Bone marrow (tissue), 2 donors: ENCODE measurements at places on chromosomes 1 and 21.
A peak's percentile ranks its signal among the peaks of the same experiment; 100 is the strongest.

GRCh38 chr1:59317343-59317742, 20.4 kb downstream of the FGGY start:
- DNase-seq, result no peak

GRCh38 chr1:45914836-45915235, 111.4 kb downstream of the MAST2 start:
- no peak for DNase-seq

- DNase-seq, result no peak
These were observed 1327.9 kb downstream of the BRINP3 start for GRCh38 chr1:189149547-189150375.

GRCh38 chr1:184576822-184577221, 177.8 kb downstream of the EDEM3 start:
- no peak for DNase-seq

DNA sequence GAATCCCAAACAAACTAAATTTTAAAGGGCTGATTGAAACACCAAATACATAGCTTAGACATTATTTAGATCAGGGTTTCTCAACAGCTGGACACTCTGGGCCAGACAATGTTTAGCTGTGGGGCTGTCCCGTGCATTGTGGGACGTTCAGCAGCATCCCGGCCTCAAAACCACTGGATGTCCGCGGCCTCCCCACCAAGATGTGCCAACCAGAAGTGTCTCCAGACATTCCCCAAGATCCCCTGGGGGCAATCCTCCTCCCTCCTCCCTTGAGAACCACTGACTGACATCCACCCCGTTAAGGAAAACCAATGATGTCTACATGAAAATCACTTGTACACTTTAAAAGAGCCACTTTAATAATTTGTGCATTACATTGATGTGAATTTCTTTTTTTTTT, 38.4 kb downstream of the CLSTN1 start:
- no peak for DNase-seq

- DNase-seq, result peak; percentile 7
These were observed 32.8 kb upstream of the DNASE2B start for GRCh38 chr1:84365225-84366221.

DNA sequence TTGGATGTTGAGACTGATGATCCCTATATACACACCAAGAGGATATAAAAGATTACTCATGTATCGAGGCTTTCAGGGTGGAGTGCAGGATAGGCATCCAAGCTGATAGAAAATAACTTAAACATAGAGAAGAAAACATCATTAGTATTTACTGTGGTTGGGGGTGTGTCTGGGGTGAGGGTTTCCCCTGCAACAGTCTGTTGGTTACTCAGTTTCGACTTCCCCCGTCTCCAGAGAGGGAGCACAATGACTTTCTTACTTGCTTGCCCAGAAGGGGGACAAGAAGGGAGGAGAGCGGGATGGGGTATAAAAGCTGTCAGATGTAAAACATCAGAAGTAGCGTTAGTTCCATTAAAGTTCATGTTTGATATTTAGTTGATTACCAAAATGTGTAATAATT, 717.4 kb upstream of the ZP4 start:
- DNase-seq, result peak; percentile 19

DNA sequence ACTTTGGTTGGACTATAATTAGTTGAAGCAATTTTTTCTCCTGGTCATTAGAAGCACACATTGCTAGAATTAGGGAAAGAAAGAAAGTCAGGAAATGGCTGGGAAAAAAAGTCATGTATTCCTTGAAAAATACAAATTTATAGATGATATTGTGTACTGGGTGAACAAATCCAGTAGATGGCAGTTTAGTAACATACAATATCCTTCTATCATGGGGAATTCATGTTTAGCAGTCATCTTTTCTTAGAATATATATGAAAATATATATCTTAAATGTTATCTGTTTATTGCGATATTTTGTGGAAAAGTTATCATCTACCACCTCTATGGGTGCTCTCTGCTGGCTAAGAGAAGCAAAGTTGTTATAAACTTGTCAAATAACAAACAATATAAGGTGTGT, 13.1 kb upstream of the ZRANB2 start:
- DNase-seq, result no peak

DNA sequence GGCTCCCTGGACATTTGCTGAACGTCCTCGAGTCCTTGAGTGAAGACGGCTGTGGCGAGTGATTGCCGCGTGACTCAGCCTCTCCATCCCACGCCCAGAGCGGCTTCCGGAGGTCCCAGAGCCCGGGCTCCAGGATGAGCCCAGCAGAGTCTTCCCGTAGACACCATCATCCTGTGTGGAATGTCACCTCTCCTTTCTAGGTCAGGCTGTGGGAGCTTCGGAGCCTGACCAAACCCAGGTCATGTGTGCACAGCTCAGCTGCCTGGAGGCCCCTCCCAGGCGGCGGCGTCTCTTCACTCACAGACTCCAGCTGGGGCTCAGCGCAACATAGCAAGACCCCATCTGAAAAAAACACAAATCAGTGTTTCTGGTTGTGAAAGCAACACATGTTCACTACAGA, 38.2 kb downstream of the PRKCZ start:
- no peak for DNase-seq

- no peak for DNase-seq
These were observed 197.5 kb upstream of the JUN start for GRCh38 chr1:58981392-58981791.

- DNase-seq, result no peak
These were observed 23.1 kb downstream of the IL10RB start for GRCh38 chr21:33289199-33289819.

- DNase-seq, result no peak
These were observed 21.1 kb upstream of the VTCN1 start for GRCh38 chr1:117231748-117232373.

DNA sequence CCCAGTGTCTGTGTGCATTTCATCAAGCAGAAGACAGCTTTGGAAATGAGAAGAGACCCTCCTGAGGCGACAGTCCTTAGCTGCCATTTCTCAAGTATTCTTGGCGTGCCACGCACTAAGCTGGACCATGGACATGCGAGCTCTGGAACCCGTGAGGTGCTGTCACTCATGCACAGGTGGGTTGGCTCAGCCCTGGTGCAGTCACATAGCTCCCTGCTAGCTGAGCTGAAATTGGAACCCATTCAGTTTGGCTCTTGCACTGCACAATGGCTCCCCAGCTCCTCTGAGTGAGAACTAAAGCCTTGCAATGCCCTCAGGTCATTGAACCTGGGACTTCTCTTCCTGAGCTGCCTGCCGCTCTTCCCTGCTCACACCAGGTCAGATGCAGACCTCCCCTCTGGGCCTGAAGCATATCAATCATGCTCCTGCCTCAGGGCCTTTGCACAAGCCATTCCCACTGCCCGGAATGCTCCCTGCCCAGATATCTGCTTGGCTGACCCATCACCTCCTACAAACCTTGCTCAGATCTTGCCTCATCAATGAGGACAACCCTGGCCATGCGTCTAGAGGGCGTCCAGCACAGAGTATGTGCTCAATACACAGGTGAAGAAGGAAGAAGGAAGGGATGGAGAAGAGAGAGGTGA, 6.3 kb upstream of the SRARP start:
- DNase-seq, result no peak

DNA sequence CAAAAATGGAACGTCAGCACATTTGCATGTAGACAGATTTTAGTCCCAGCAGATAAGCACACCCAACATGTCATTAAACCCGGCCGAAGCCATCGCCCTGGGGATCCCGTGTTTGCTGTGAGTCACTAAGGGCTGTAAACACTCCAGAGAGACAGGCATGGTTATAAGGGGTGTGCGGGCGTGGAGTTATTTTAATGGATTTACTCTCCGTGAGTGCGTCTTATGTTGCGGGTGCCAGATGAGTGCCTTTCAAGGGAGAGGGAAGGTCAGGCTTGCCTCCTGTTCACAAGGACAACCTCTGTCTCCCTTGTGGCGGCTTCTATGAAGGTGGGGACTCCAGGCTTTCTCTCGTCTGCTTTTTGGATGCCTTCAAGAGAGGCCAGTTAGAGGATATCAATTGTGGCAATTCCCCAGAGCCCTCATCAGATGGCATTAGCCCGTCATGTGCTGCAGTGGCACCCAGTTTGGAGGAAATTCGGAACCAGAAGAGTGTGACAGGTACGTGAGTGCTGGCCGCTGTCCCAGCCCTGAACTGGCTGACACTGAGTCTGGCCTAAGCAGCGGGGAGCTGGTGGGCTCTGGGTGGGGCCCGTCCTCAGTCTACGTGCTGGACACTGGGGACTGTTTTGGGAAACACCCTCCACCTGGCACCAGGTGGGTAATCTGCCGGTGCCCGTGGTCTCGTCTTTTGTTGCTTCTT, 223.8 kb upstream of the TMEM51 start:
- DNase-seq, result no peak

DNA sequence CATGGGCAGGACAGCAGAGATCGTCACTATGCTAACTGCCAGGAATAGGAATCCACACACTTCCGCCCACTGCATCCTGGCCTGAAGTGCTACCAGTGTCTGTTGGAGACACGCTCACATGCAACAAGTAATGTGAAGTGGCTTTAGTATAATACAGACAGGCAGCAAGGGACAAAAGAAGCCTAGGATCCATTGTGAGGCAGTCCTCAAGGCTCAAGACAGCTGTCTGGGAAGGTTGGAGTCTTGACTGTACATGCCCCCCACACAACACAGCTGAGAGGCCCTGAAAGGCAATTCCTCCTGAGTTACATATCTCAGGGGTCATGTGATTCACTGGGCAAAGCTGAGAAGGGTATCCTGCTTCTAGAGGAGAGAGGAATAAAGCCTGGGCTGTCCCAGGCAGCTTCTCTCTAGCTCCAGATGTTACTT, 39.9 kb upstream of the CD1D start:
- no peak for DNase-seq

GRCh38 chr21:27825035-27825434, 858.1 kb upstream of the ADAMTS5 start:
- DNase-seq, result no peak

GRCh38 chr1:109786112-109786480, 22.4 kb upstream of the EPS8L3 start:
- DNase-seq, result no peak

GRCh38 chr1:99482286-99482685, 163.6 kb upstream of the PALMD start:
- DNase-seq, result no peak

- no peak for DNase-seq
These were observed 51.7 kb downstream of the BACE2 start for GRCh38 chr21:41219498-41220207.

DNA sequence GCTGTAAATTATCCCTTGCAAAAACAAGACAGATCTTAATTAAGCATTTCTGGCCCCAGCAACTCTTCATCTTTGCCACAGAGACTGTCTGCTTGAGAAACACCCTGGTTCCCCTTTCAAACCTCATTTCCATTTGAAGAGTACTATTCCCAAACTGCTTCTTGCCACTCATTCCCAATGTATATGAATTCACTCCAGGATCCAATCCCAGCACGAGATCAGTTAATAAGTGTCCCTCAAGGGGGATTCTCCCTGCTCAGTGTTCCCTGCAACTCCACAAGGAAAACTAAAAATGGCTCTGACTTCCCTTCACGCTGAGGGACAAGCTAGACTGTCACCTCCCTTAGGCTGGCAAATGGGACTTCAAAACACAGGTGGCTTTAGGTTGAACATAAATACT, 173.2 kb downstream of the SIPA1L2 start:
- DNase-seq, result no peak

DNA sequence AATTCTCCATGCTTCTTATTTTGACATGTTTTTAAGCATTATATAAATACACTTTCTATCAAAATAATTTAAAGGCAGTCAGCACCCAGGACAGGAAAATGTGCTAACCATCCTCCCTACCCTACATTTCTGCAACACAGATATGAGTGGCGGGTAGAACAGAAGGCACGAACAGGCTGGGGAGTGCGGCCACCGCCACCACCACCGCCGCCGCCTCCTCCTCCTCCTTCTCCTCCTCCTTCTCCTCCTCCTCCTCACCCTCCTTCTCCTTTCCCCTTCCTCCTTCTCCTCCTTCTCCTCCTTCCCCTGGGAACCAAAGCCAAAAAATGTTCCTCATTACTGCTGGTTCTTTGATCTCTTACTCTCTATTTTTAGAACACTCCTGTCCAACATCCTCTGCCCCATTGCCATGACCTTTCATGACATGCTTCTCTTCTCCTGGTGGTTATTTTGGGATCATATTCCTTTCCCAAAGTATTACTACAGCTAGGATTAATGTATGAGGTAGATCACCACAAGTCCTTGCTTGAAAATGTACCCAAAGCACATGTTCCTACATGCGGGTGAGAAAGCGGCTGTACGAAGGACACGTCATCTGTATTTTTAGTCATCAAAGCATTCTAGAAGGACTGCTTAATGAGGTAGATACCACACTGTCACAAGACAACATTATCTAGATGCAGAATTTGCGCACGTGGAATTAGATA, 24.5 kb upstream of the CCN1 start:
- DNase-seq, result no peak

DNA sequence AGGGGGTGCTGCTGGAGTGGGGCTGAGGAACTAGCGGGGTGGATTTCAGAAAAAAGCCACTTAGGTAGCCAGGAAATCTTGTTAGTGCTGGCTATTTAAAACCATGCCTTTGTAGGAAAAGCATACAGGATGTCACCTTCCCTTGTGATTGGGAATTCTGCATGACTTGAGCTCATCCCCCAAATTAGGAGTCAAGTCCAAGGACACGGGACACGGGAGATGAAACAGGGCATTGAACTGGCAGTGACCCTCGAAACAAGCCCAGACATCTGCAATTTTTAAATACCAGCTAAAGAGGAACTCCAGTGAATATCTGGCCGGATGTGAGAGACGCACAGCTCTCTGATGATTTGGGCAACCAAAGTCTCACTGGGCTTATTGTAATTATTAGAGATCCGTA, 32.8 kb downstream of the C2CD2 start:
- DNase-seq, result peak; percentile 17

DNA sequence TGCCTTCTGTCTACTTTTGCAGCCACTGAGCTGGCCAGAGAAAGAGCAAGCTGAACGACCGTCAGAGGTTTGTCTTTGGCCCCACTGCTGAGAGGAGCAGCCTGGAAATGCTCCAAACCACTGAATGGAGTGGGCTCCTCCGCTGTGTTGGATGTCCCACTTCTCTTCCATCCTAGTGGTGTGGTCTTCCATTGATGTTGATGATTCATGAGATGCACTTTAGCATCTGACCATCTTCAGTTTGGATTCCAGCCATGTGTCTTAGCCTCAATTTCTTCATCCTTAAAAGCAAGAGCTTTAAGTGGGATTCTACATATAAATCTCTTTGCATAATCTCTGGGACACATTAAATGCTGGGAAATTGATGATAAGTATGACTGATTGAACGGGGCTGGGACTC, 276.9 kb downstream of the SIPA1L2 start:
- no peak for DNase-seq

GRCh38 chr21:21929789-21930188, 931.6 kb downstream of the NCAM2 start:
- DNase-seq, result no peak

- peak; percentile 63 for DNase-seq
These were observed 1.4 kb downstream of the NHLH1 start for GRCh38 chr1:160367934-160368923.

GRCh38 chr1:93844262-93845045, 34.6 kb downstream of the DNTTIP2 start:
- peak; percentile 71 for DNase-seq
